CD14-positive monocyte (primary cell): ENCODE measurements at places on chromosomes 3 and 15.

DNA sequence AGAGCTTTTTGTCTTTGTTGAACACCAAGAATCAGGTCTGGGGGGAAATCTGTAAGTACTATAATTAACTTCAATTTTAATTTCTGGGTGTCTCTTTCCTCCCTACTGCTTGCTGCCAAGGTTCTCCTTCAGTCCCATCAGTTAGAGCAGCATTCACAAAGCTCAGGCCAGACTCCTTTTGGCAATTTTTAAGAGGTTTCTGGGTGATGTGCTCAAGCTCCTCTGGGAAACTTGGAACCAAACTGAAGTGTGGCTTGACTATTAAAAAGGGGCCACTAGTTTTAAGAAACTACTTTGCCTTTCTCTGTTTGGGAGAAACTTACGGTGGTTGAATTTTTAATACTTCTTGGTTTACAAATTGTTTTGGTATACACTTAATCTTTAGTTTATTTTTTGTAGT, 227.7 kb upstream of the SOX2 start:
- no peak for DNase-seq

- no peak for DNase-seq
These were observed 56.9 kb upstream of the PHLDB2 start for GRCh38 chr3:111802163-111802625.

- no peak for DNase-seq
These were observed 153.5 kb downstream of the MECOM start for GRCh38 chr3:169509780-169510692.

DNA sequence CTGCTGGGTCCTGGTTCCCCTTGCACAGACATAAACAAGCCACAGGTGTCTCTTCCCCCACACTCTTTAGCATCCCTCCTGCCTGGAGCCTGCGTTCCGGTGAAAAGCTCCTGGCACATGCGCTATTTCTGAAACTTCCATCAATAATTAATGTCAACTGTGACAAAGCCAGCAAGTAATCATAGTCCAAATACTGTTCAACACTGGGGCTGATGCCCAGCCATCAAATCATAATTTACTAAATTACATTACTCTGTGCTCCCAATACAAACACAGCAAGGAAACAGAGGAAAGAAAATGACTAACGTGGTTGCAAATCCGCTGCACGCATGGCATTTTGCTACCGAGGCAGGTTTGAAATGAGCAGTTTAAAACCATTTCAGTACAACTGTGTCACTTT, 294.7 kb downstream of the ERC2 start:
- no peak for DNase-seq

DNA sequence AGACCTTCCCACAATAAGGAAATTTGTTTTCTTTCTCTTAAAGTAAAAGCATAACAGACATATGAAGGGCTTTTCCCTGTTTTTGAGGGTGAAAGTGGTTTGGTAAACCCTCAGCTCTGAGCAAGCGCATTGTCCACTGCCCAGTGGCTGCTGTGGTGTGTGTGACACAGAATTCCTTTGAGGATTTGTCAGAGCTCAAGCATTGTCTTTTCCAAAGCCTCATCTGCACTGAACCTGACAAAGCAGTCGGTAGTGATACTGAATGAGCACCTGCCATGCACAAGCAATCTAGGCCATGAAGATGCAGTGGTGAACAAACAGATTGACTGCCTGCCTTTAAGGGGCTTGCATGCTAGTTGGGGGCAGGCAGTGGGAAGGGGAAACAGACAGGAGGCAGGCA, 128.3 kb downstream of the PLCL2 start:
- DNase-seq = no peak

- no peak for DNase-seq
These were observed 613 bp downstream of the SEC13 start for GRCh38 chr3:10320320-10320677.

DNA sequence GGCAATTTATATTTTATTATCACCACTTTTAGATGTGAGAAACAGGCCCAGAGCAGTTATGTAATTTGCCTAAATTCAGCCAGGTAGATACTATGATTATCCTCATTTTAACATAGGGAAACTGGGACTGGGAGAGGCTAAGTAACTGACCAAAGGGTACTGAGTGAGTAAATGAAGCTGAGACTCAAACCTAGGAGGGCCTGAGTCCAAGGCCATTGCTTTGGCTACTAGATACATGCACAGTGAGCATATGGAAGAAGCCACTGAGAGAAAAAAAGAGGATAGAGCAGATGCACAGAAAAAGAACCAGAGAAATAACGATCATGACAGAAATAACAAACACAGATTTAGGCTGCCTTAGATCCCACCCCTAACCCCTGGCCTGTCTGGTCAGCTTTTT, 33.6 kb downstream of the USF3 start:
- DNase-seq = no peak

- peak; percentile 78 for DNase-seq
These were observed 37.2 kb upstream of the ANPEP start for GRCh38 chr15:89851673-89852341.

GRCh38 chr3:126539558-126540250, 15.7 kb downstream of the CHST13 start:
- DNase-seq = no peak

DNA sequence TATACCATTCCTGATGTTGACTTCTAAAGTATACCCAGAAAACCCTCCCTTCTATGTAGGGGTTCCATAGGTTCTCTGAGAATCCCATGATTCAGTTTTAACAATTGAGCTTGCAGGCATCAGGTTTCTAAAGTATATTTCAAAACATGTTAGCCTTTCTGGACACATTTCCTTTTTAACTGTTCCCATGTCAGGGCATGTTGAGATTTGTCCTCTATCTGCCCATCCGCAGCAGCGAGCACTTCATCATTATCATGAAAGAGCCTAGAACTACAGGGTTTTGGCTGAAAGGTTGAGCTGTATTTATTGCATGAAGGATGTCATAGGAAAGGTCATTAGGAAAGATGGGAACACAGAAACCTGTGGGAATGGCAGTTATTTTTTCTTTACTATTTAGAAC, 201.1 kb upstream of the BHLHE40 start:
- DNase-seq = no peak
